Mesendoderm (in vitro differentiated cells): ENCODE measurements at places on chromosomes 16 and 17.
A peak's percentile ranks its signal among the peaks of the same experiment; 100 is the strongest.

- H3K27ac ChIP-seq: no peak overlapping the region
- no peak for DNase-seq
- no peaks in the 10 kb centered on the region for H3K27me3 ChIP-seq
- H3K36me3 ChIP-seq: no peaks in the 10 kb centered on the region
- H3K4me3 ChIP-seq: no peak overlapping the region
- H3K4me1 ChIP-seq: no peaks in the 10 kb centered on the region
These were observed 391.1 kb downstream of the SOX9 start for GRCh38 chr17:72511874-72512273.

DNA sequence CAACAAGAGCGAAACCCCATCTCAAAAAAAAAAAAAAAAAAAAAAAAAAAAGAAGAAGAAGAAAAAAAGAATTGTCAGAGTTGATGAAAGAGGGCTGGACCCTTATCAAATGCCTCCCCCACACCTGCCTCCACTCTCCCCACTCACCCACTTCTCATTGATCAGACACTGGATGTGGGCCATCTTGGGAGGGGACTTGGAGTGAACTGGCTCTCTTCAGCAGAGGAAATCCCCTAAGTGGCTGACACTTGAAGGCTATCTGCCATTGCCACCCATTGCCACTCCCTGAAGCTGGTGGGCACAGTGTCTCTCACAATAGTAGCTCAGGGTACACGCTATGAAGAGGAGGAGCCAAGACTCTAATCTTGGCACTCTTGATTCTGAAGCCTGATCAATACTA is 1.6 kb downstream of the ITGA2B start:
- no peaks in the 10 kb centered on the region for H3K4me1 ChIP-seq
- H3K27me3 ChIP-seq: peaks cover 5% of the 10 kb centered on the region
- no peak overlapping the region for H3K27ac ChIP-seq
- H3K4me3 ChIP-seq: no peak overlapping the region
- no peaks in the 10 kb centered on the region for H3K36me3 ChIP-seq
- no peak for DNase-seq

- no peak overlapping the region for H3K4me3 ChIP-seq
- no peak overlapping the region for H3K27ac ChIP-seq
- DNase-seq: no peak
- H3K4me1 ChIP-seq: no peaks in the 10 kb centered on the region
- no peaks in the 10 kb centered on the region for H3K27me3 ChIP-seq
These were observed 19.4 kb downstream of the GNGT2 start for GRCh38 chr17:49190932-49191331.

DNA sequence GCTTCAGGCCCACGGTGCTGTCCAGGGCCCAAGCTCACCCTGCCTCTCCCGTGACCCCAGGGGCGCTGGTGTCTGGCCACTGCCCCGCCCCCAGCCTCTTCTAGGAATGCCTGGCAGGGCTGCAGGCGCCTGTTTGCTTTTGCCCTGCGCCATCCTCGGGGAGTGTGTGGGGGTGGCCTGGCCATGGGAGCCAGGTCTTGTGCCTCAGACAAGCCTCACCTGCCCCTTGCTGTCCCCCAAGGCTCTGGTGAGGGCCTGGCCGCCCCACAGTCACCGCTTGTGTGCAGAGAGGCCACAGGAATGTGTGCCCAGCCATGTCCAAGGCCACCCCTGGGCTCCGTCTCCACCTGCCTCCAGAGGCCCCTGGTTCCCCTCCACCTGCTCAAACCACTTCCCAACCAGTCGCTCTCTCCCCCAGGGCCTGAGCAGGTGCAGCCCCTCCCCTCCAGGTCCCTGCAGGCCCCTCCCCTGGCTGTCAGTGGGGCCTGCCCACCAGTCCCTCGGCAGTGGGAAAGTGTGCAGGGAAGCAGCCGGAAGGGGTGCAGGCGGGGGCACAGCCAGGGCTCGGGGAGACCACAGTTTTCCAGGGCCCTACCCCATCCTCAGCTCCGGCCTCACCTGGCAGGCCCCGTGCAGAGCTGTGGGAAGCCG is 841 bp upstream of the IGFALS start:
- H3K36me3 ChIP-seq: no peaks in the 10 kb centered on the region
- H3K4me1 ChIP-seq: no peaks in the 10 kb centered on the region
- H3K27me3 ChIP-seq: no peaks in the 10 kb centered on the region
- H3K4me3 ChIP-seq: no peak overlapping the region
- DNase-seq: no peak
- no peak overlapping the region for H3K27ac ChIP-seq

DNA sequence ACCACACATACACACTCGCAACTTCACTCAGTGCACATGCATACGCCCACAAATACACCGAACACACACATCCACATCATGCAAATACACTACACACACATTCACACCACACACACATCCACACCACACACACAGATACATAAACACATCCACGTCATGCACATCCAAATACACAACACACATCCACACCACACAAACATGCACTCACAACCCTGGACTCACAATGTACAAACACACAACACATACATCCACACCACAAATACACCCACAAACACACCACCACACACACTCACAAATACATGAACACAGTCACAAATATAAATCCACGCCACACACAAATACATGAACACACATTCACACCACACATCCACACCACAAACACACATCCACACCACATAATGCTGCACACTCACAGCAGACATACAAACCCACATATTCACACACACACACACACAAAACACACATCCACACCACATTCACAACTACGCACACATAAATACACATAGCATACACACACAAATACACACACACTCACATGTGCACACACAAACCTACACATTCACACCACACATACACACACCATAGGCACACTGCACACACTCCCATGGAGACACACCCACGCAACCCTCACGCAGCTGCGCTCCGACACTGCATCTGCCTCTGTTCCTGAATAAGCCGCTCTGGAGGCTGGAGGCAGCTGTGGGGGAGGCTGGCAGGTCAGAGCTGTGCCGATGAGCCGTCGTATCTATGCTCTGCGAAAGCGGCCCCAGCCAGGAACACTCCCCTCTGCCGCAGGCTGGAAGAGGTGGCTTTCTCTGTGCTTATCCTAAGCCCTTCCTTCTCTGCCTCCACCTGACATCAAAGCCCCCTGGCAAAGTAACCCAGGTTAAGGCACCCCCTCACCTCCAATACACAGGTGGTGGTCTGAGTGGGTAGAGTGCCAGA is 141.8 kb downstream of the GRIN2A start:
- H3K4me3 ChIP-seq: no peak overlapping the region
- H3K36me3 ChIP-seq: no peaks in the 10 kb centered on the region
- H3K27ac ChIP-seq: no peak overlapping the region
- peak; percentile 28 for DNase-seq

- H3K27ac ChIP-seq: no peak overlapping the region
- peaks cover 2% of the 10 kb centered on the region for H3K4me1 ChIP-seq
- DNase-seq: no peak
These were observed 54.3 kb downstream of the NLK start for GRCh38 chr17:28096756-28097155.

DNA sequence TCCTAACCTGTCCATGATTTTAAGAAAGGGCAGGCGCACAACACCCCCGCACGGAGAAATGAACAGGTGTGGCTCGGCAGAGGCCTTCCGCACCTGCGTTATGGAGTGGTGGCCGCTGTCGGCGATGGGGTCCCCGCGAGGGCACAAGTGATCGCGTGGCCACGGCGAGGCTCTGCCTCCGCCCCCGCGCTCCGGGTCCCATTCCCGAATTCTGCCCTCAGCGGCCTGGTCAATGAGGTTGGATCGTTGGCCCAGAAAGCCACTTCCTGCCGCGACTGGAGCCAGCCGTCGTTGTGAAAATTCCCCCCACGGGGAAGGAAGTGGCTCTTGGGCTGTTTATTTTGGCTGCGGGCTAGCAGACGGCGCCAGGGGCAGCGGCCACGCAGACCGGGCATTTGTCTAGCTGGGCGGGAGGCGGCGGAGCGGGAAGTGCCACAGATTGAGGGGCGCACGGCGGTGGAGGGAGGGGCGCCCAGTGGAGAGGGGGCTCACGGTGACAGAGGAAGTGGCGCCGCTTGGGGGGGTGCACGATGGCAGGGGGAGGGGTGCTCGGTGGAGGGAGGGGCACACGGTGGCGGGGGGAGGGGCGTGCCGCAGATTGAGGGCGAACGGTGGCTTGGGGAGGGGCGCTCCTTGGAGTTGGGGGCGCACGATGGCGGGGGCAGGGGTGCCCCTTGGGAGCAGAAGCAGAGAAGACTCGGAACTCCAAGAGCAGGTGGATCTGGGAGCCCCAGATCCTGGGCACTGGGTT is 25.0 kb downstream of the MRC2 start:
- H3K4me3 ChIP-seq: peak overlapping the region; percentile 27
- DNase-seq: peak; percentile 88
- peaks cover 1% of the 10 kb centered on the region for H3K36me3 ChIP-seq
- H3K27me3 ChIP-seq: no peaks in the 10 kb centered on the region
- peaks cover 9% of the 10 kb centered on the region for H3K4me1 ChIP-seq

- H3K4me3 ChIP-seq: no peak overlapping the region
- H3K36me3 ChIP-seq: no peaks in the 10 kb centered on the region
- no peaks in the 10 kb centered on the region for H3K27me3 ChIP-seq
- no peak for DNase-seq
- H3K4me1 ChIP-seq: no peaks in the 10 kb centered on the region
- no peak overlapping the region for H3K27ac ChIP-seq
These were observed 524.3 kb downstream of the MAF start for GRCh38 chr16:79076047-79076767.

DNA sequence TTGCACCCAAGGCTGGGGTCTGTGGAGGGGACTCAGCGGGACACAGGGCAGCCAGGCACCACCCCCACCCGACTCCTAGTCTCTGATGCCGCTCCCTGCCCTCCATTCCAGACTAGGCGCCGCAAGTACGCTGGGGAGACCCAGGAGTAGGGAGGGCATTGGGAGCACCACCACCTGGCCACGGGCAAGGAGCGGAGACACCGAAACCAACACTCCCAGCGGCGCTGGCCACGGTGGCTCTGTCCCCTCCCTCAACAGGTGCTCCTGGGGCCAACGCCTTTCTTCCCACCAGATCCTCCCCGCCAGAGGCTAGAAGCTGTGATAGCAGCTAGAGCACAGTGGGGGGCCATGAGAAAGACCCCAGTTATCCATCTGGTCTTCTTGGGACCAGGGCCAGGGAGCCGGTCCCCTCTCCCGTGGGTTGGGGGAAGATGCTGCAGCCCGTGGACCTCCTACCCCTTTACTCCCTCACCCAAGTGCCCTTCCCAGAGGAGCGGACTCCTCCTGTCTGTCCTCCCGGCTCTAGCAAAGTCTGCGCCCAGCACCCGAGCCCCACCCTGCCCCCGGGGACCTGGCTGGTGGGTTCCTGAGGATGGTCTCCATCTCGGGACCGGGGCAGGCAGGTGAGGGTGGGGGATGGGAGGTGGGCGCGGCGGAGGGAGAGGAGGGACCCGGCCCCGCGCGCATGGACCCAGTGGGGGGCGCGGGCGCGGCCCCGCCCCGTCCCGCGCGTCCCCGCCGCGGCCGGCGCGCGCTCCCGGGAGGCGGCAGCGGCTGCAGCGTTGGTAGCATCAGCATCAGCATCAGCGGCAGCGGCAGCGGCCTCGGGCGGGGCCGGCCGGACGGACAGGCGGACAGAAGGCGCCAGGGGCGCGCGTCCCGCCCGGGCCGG is at the start of gene SYNGR3:
SYNGR3 (plus strand) TSS at position 762 of the 892 bp plus-strand sequence. CDS start 133 bp downstream, outside the sequence.
- peaks cover 3% of the 10 kb centered on the region for H3K27me3 ChIP-seq
- H3K4me1 ChIP-seq: peaks cover 2% of the 10 kb centered on the region
- H3K27ac ChIP-seq: no peak within 1 kb of the TSS
- DNase-seq: peak; percentile 39
- peak within 1 kb of the TSS; percentile 34 for H3K4me3 ChIP-seq

GRCh38 chr16:60271025-60271771 is 1537.1 kb upstream of the GOT2 start:
- H3K36me3 ChIP-seq: no peaks in the 10 kb centered on the region
- H3K27me3 ChIP-seq: no peaks in the 10 kb centered on the region
- peak; percentile 42 for DNase-seq
- H3K27ac ChIP-seq: no peak overlapping the region
- H3K4me1 ChIP-seq: no peaks in the 10 kb centered on the region

GRCh38 chr16:81936209-81937000 is 74.9 kb downstream of the SDR42E1 start:
- H3K4me3 ChIP-seq: no peak overlapping the region
- H3K27ac ChIP-seq: no peak overlapping the region
- H3K36me3 ChIP-seq: no peaks in the 10 kb centered on the region
- peaks cover 14% of the 10 kb centered on the region for H3K4me1 ChIP-seq

GRCh38 chr16:89319886-89320781 is 102.6 kb downstream of the ZNF778 start:
- peak; percentile 83 for DNase-seq
- no peaks in the 10 kb centered on the region for H3K36me3 ChIP-seq
- no peaks in the 10 kb centered on the region for H3K27me3 ChIP-seq
- H3K4me1 ChIP-seq: peaks cover 15% of the 10 kb centered on the region

GRCh38 chr17:76405967-76406647 is 21.7 kb downstream of the SPHK1 start:
- H3K4me3 ChIP-seq: no peak overlapping the region
- no peaks in the 10 kb centered on the region for H3K27me3 ChIP-seq
- no peak for DNase-seq
- peaks cover 14% of the 10 kb centered on the region for H3K36me3 ChIP-seq
- no peak overlapping the region for H3K27ac ChIP-seq
- H3K4me1 ChIP-seq: no peaks in the 10 kb centered on the region

GRCh38 chr17:11628831-11629230 is 30.6 kb downstream of the DNAH9 start:
- no peak overlapping the region for H3K4me3 ChIP-seq
- H3K27ac ChIP-seq: no peak overlapping the region
- H3K27me3 ChIP-seq: no peaks in the 10 kb centered on the region
- no peak for DNase-seq
- H3K4me1 ChIP-seq: no peaks in the 10 kb centered on the region
- no peaks in the 10 kb centered on the region for H3K36me3 ChIP-seq

- H3K4me1 ChIP-seq: peaks cover 21% of the 10 kb centered on the region
- H3K27me3 ChIP-seq: no peaks in the 10 kb centered on the region
- peak; percentile 98 for DNase-seq
- peak overlapping the region; percentile 97 for H3K27ac ChIP-seq
These were observed 1.4 kb upstream of the PLEKHH3 start for GRCh38 chr17:42677921-42678781.

DNA sequence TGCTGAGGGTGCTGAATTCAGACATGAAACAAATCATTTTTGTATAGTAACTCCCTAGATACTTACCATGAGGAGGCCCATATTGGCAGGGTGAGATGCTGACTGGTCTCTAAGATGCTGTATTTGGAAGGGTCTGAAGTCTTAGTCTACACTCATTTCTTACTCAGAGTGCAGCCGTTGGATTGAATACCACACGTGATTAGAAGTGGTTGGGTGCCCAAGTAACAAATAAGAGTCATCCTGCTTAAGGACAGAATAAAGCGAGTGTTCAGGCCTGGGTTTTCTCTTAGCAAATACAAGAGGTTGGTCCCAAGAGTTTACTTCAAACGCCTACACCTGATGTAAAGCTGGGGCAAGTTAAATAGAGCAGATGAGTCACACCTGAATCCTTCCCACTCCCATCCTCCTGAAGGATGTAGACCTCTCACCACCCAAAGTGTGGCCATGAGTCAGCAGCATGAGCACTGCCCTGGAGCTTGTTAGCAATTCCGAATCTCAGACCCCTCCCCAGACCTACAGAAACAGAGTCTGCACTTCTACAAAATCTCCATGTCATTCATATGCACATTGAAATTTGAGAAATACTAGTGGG is 284.6 kb upstream of the CDH5 start:
- no peak overlapping the region for H3K4me3 ChIP-seq
- H3K36me3 ChIP-seq: no peaks in the 10 kb centered on the region
- peak; percentile 94 for DNase-seq
- no peaks in the 10 kb centered on the region for H3K27me3 ChIP-seq
- H3K27ac ChIP-seq: peak overlapping the region; percentile 63
- no peaks in the 10 kb centered on the region for H3K4me1 ChIP-seq

GRCh38 chr17:77555741-77556291 is 402.7 kb upstream of the TNRC6C start:
- H3K36me3 ChIP-seq: no peaks in the 10 kb centered on the region
- no peak overlapping the region for H3K4me3 ChIP-seq
- no peaks in the 10 kb centered on the region for H3K4me1 ChIP-seq
- H3K27me3 ChIP-seq: no peaks in the 10 kb centered on the region
